Ovary (tissue), 10 donors: ENCODE measurements at places on chromosomes 16 and 17. TPM values are rescaled to one million over a fixed set of nuclear protein-coding genes. Genes with fewer than 3 reads are reported as not detected.

DNA sequence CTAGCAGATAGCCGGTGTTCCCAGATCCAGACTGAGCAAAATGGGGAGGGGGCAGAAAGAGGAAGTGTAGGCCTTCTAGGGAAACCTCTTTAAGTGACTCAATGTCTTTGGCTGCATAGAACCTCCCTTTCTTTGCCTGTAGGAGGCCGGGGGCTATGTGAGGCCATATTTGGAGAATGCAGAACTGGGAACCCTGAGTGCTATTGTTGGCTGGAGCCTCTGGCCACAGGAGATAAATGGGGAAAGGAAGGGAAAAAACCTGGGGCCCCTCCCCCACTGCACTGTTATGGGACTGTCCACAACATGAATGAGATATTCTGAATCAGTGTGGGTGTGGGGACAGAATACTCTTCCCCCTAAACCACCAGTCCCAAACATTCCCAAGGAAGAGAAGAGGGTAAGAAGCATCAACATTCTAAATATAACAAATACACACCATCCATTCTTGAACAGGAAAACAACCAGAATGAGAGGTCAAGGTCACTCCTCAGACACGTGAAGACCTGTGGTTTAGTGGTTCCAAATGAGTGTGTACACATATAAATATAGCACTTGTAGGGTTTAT, 2.4 kb downstream of the VPS25 start:
- no peak for DNase-seq
- H3K27me3 ChIP-seq: no peaks in the 10 kb centered on the region
- peaks cover 6% of the 10 kb centered on the region for H3K4me1 ChIP-seq
- no peaks in the 10 kb centered on the region for H3K36me3 ChIP-seq

Gene GP2
- not detected for total RNA-seq

Gene PPP1R27
- not detected for total RNA-seq

DNA sequence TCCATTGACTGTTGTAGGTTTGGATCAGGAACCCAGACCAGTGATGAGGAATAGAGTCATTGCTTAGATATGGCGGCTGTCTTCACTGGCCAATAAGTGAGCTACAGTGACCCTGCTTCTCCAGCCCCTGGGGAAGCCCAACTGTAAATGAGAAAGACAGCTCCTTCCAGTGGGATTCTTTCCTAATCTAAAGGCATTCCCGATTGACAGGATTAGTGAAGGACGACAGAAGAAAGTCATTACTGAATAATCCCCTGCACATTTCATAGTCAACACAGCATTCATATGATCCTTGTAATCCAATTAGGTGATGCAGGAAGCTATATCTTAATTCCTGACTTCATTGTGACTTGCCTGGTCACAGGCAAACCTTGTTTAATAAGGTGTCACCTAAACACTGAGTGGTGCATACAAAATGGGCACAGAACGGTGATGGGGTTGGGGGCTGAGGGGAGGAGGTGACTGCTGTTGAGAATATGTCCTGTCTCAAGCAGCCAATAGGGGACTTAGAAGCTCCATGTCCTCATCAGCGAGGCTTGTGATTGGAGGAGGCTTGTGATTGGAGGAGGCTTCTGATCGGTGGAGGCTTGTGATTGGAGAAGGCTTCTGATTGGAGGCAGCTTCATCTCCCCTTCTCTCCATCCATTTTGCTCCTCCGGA, 242.6 kb downstream of the XYLT1 start:
- peaks cover 6% of the 10 kb centered on the region for H3K4me1 ChIP-seq
- H3K27me3 ChIP-seq: no peaks in the 10 kb centered on the region
- no peak overlapping the region for H3K4me3 ChIP-seq
- H3K36me3 ChIP-seq: no peaks in the 10 kb centered on the region

DNA sequence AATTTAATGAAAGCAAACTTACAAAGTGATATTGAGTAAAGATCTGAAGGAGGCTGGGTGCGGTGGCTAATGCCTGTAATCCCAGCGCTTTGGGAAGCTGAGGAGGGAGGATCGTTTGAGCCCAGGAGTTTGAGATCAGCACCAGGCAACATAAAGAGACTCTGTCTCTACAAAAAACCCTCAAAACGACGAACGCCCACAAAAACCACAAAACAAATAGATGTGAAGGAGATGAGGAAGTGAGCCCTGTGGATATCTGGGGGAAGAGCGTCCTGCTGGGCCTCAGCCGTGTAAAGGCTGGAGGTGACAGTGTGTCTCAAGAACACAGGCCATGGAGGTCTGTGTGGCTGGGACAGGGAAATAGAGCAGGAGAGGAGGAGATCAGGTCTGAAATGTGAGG, 68.8 kb downstream of the ITFG1 start:
- H3K27me3 ChIP-seq: no peaks in the 10 kb centered on the region
- no peaks in the 10 kb centered on the region for H3K36me3 ChIP-seq
- H3K4me1 ChIP-seq: peaks cover 2% of the 10 kb centered on the region
- no peak overlapping the region for H3K27ac ChIP-seq
- no peak for DNase-seq
- no peak overlapping the region for H3K4me3 ChIP-seq

Gene GINS2
- total RNA-seq: 0.48 TPM

Gene KRT28
- total RNA-seq: not detected

DNA sequence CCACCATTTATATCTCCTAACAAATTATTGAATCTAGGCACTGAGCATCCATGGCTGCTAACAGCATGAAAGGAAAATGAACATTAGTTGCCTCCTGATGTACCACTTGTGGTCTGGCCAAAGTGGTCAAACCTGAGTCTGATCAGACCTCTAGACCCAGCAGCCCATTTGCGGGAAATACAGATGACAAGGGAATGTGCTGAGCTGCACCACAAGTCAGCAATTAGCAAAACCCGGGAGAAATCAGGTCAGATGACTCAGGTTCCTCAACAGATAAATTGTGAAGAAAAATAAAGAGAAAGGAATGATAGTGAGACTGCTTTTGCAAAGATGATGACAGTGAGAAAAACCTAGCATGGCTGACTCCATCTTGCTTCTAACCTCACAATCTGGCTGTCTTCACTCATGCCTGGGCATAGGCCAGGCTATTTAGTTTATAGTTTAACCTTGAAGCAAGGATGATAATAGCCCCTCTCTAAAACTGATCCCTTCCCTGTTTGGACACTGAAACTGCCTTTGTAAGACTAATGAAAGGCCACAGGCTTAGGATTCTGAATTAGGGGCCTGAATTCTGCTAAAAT, 142.7 kb upstream of the ASIC2 start:
- no peaks in the 10 kb centered on the region for H3K4me1 ChIP-seq
- no peaks in the 10 kb centered on the region for H3K36me3 ChIP-seq
- DNase-seq: no peak
- H3K4me3 ChIP-seq: no peak overlapping the region

- no peak for DNase-seq
- H3K36me3 ChIP-seq: no peaks in the 10 kb centered on the region
- no peak overlapping the region for H3K27ac ChIP-seq
- H3K4me3 ChIP-seq: no peak overlapping the region
- H3K27me3 ChIP-seq: no peaks in the 10 kb centered on the region
These were observed 11.5 kb upstream of the HAS3 start for GRCh38 chr16:69093974-69094373.

DNA sequence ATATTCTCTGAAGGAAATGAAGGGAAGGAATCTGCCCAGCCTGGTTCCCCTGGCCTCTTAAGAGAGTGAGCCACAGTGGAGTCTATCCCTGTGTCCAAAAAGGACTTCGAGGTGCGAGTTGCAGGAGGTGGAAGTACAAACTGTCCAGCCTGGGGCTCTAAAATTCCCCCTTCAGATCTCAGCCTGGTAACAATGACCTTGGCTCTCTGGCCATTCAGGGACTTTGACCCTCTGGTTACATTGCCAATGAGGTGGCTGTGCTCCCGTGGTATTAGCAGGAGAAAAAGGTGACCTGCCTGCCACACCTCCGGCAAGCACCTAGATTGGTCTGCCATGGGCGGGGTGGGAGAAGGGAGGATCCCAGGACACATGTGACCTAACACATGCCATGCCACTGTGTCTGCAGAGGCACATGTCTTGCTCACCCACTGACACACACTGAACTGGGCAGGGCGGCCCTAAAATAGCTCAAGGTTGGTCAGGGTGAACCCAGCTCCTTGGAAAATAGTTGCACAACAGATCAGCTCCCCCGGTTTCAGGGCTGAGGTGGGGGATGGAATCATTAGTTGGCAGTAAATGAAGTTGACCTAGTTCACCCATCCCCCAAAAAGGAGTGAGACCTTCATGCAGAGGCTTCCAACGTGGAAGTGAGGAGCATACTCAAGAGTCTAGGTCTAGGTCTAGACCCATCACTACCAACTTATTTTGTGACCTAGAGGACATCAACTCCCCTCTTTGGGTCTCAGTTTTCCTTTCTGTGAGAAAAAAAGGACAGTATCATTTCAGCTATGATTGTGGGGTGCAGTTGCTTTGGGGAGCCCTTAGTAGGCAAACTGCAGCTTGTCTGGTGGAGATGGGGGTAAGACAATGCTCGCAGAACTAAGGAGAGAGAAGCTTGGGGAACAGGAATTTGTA, 2.2 kb downstream of the NR1D1 start:
- no peaks in the 10 kb centered on the region for H3K36me3 ChIP-seq
- H3K4me1 ChIP-seq: peaks cover 36% of the 10 kb centered on the region
- peak; percentile 81 for DNase-seq
- peak overlapping the region; percentile 36 for H3K4me3 ChIP-seq
- H3K27ac ChIP-seq: peak overlapping the region; percentile 96

Gene METRNL
- 21.1 TPM for total RNA-seq

Gene SCNN1G
- not detected for total RNA-seq

- no peak overlapping the region for H3K27ac ChIP-seq
- no peak overlapping the region for H3K4me3 ChIP-seq
- DNase-seq: peak; percentile 58
- H3K27me3 ChIP-seq: no peaks in the 10 kb centered on the region
These were observed 5.9 kb upstream of the WDR81 start for GRCh38 chr17:1718362-1719165.

Gene SOST
- not detected for total RNA-seq

DNA sequence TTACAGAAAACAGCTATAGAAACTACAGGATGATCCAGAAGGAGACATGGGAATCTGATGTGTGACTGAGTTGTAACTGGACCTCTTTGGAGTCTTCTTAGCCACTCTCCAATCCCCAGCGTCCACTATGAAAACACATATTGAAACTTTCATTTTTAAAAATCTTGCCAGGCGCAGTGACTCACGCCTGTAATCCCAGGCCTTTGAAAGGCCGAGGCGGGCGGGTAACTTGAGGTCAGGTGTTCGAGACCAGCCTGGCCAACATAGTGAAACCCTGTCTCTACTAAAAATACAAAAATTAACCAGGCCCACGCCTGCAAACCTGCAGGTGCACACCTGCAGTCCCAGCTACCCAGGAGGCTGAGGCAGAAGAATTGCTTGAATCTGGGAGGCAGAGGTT, 53.3 kb downstream of the HIC1 start:
- H3K27me3 ChIP-seq: no peaks in the 10 kb centered on the region
- no peak for DNase-seq
- H3K4me1 ChIP-seq: no peaks in the 10 kb centered on the region
- H3K27ac ChIP-seq: no peak overlapping the region

GRCh38 chr17:20965492-20965891, 77.3 kb downstream of the USP22 start:
- no peak for DNase-seq
- H3K27me3 ChIP-seq: no peaks in the 10 kb centered on the region
- no peaks in the 10 kb centered on the region for H3K36me3 ChIP-seq

Gene KRTAP17-1
- not detected for total RNA-seq

GRCh38 chr17:79917902-79918484, 78.8 kb upstream of the CBX4 start:
- H3K4me3 ChIP-seq: no peak overlapping the region
- DNase-seq: no peak
- no peak overlapping the region for H3K27ac ChIP-seq
- H3K36me3 ChIP-seq: no peaks in the 10 kb centered on the region

DNA sequence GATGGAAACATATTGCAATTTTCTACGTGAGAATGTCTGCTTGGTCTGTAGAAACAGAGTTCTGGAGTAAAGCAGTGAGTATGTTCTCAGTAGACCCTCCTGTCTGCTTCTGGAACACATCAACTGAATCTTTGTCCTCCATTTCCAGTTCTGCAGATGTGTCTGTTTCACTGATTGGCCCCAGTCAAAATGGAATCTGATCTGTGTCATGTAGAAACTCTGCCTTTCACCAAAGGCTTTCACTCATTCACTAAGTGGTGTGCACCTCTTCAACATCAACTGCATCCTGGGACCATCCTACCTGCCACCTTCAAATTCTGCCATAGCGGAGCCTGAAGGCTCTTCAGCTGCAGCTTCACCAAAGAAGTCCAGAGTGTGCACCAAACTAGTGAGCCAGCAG, 2.8 kb upstream of the ZNF267 start:
- no peaks in the 10 kb centered on the region for H3K4me1 ChIP-seq
- H3K27ac ChIP-seq: no peak overlapping the region
- no peak for DNase-seq

Gene KRT31
- not detected for total RNA-seq

DNA sequence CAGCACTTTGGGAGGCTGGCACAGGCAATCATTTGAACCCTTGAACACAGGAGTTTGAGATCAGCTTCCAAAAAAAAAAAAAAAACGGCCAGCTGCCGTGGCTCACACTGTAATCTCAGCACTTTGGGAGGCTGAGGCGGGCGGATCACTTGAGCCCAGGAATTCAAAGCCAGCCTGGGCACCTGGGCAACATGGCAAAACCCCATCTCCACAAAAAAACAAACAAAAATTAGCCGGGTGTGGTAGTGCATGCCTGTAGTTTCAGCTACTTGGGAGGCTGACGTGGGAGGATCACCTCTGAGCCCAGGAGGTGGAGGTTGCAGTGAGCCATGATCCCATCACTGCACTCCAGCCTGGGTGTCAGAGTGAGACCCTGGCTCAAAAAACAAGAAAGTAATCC, 39.0 kb downstream of the GRB2 start:
- H3K27me3 ChIP-seq: no peaks in the 10 kb centered on the region
- H3K4me3 ChIP-seq: no peak overlapping the region
- H3K4me1 ChIP-seq: peaks cover 9% of the 10 kb centered on the region
- H3K27ac ChIP-seq: no peak overlapping the region
- no peaks in the 10 kb centered on the region for H3K36me3 ChIP-seq
- no peak for DNase-seq

DNA sequence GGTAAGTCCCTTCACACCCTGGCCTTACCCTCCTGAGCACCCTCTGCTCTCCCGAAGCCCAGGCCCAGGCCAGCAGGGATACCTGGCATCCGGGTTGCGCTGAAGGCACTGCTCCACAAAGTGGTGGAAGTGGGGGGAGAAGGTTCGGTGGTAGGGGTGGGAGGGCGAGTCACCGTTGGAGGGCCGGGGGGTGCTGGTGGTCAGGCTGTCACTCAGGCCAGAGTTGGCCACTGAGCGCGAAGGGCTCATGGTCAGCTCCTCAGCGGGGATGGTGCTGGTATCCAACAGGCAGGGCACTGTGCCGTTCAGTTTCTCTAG, 4.3 kb upstream of the LIMD2 start:
- peaks cover 3% of the 10 kb centered on the region for H3K4me1 ChIP-seq
- no peaks in the 10 kb centered on the region for H3K36me3 ChIP-seq
- DNase-seq: no peak
- no peaks in the 10 kb centered on the region for H3K27me3 ChIP-seq
